Left ventricle myocardium inferior (tissue), 1 donor: ENCODE measurements at places on chromosomes 4 and X. TPM values are rescaled to one million over a fixed set of nuclear protein-coding genes. Genes with fewer than 3 reads are reported as not detected.
A peak's percentile ranks its signal among the peaks of the same experiment; 100 is the strongest.

- DNase-seq = no peak
- H3K4me1 ChIP-seq = no peaks in the 10 kb centered on the region
- H3K27me3 ChIP-seq = no peaks in the 10 kb centered on the region
- H3K36me3 ChIP-seq = no peaks in the 10 kb centered on the region
- H3K4me3 ChIP-seq = no peak overlapping the region
Observed at GRCh38 chrX:99172958-99173357, 1237.1 kb downstream of the PCDH19 start.

DNA sequence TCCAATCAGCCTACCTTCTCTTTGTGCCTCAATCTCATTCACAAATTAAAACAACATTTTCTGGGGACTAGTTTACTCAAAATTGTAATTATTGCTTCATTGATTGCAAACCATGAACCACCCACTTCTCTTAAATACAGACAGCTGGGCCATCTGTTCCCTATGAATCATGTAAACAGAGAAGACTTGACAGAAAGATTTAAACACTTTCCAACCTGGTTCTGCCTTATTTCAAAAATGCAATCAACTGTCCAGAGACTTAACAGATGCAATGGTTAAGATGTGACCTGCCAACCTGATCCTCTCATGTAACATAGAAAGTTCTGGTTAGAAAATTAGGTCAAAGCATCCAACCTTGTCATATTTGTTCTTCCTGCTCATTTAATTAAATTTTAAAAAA lies 20.8 kb upstream of the SERTM2 start:
- no peaks in the 10 kb centered on the region for H3K27me3 ChIP-seq
- DNase-seq = no peak
- no peak overlapping the region for H3K27ac ChIP-seq
- no peaks in the 10 kb centered on the region for H3K4me1 ChIP-seq
- no peak overlapping the region for H3K4me3 ChIP-seq

GRCh38 chr4:105088110-105088879 lies 58.4 kb upstream of the TET2 start:
- H3K36me3 ChIP-seq = no peaks in the 10 kb centered on the region
- no peaks in the 10 kb centered on the region for H3K27me3 ChIP-seq
- DNase-seq = no peak
- H3K27ac ChIP-seq = peak overlapping the region; percentile 13
- peaks cover 15% of the 10 kb centered on the region for H3K4me1 ChIP-seq

DNA sequence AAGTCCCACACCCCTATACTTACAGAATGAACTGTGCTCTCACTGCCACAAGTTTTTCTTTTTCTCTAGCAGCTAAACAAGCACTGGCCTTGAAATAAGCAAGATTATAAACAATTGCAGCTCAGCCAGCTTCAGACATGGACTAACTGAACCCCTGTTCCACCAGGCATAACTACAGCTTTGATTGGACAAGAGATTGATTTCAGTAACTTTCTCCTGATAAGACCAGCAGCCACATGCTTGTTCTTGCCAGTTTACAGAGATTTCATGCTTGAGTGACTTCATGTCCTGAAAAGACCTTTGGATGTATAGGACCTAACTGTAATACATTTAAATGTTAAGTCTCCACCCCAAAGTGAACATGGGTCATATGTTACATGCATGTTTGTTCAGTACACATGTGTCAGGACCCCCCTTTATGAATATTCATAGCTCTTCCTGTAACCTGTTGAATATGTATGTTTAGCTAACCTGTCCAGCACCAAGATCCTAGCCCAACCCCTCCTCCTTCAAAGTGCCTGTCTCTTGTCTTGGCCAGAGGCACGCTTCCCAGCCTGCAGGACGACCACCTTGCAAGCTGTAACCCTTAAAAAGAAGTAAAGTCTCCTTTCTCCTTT lies 27.9 kb downstream of the ZNF275 start:
- no peaks in the 10 kb centered on the region for H3K36me3 ChIP-seq
- H3K27me3 ChIP-seq = no peaks in the 10 kb centered on the region
- no peaks in the 10 kb centered on the region for H3K4me1 ChIP-seq
- no peak overlapping the region for H3K4me3 ChIP-seq

- H3K4me1 ChIP-seq = no peaks in the 10 kb centered on the region
- H3K27me3 ChIP-seq = no peaks in the 10 kb centered on the region
- no peak overlapping the region for H3K4me3 ChIP-seq
Observed at GRCh38 chr4:35364321-35364870, 879.9 kb downstream of the ARAP2 start.

DNA sequence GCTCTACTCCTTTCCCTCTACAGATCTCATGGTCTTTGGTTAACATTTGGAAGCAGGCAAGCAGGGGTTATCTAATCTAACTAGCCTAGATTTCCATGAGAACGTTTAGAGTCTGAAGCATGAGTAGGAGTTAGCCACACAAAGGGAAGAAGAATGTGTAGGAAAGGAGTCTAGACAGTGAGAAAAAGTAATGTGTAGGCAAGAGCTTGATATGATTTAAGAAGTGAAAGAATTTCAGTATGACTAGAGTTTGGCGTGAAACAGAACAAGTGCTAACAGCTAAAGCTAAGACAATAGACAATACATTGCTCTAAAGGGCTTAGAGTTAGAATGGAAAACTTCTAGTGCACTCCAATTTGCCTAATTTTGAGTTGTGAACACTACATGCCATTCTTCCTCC lies 10.8 kb downstream of the CXCL8 start:
- no peaks in the 10 kb centered on the region for H3K36me3 ChIP-seq
- H3K27me3 ChIP-seq = no peaks in the 10 kb centered on the region
- no peak for DNase-seq
- H3K27ac ChIP-seq = no peak overlapping the region
- no peak overlapping the region for H3K4me3 ChIP-seq

- no peaks in the 10 kb centered on the region for H3K27me3 ChIP-seq
- no peak overlapping the region for H3K27ac ChIP-seq
Observed at GRCh38 chrX:41600291-41600690, 88.5 kb upstream of the GPR34 start.

DNA sequence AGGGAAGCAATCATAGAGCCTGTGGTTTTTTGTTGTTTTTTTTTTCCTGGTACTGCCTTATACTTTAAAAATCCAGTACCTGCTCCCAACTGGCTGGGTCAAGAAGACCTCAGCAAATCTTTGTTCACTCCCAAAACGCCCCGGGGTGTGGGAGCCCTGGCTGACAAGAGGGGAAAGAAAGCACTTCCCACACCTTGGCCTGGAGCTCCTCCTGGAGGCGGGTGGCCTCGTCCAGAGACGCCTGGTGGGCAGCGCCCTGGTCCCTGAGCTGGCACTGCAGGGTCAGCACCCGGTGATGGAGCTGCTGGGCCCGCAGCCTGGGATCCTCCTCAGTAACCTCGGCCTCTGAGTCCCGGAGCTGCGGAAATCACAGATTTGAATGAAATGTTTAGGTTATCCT lies 38.2 kb downstream of the C4orf50 start:
- no peak overlapping the region for H3K4me3 ChIP-seq
- no peaks in the 10 kb centered on the region for H3K36me3 ChIP-seq
- H3K4me1 ChIP-seq = no peaks in the 10 kb centered on the region
- H3K27ac ChIP-seq = no peak overlapping the region
- H3K27me3 ChIP-seq = peaks cover 90% of the 10 kb centered on the region
- DNase-seq = no peak

- H3K27ac ChIP-seq = no peak overlapping the region
- H3K4me1 ChIP-seq = no peaks in the 10 kb centered on the region
- H3K27me3 ChIP-seq = no peaks in the 10 kb centered on the region
- H3K4me3 ChIP-seq = no peak overlapping the region
- DNase-seq = no peak
Observed at GRCh38 chr4:36269101-36269500, 12.3 kb upstream of the DTHD1 start.

DNA sequence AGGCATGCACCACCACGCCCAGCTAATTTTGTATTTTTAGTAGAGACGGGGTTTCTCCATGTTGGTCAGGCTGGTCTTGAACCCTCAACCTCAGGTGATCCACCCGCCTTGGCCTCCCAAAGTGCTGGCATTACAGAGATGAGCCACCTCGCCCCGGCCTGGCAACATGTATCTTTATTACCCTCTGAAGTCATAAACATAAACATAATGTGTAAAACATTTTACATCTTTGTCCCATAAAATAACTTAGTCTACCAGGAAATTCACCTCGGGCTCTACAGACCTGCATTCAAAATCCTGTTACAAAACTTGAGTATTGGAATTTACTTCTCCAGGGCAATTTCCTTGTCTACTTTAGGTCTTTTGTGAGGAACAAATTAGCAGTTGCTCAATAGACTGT lies 68.1 kb upstream of the DUSP21 start:
- no peaks in the 10 kb centered on the region for H3K4me1 ChIP-seq
- H3K36me3 ChIP-seq = no peaks in the 10 kb centered on the region
- no peaks in the 10 kb centered on the region for H3K27me3 ChIP-seq
- H3K4me3 ChIP-seq = no peak overlapping the region
- DNase-seq = no peak

DNA sequence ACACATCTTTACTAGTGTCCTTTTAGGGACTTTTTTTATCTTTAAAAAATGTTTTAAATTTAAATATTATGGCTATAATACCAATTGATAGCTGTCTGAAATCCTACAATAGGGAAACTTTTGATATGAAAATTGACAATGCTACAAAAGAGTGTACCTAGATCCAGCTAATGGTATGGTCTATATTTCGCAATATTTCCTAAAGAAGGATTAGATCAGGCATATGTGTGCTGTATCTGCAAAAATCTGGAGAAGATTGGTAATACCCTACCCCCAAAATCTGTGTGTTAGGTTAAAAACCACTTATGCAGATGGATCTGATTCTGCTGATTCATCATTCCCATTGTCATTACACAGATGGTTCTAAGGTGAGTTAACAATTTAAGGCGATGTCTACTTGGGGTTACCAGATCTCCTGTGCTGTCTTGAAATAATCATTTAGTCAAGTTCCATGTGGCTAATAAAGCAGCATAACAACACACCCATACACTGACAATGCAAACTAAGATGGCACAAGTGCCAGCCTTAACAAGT lies 137.1 kb downstream of the GASK1B start:
- H3K27me3 ChIP-seq = no peaks in the 10 kb centered on the region
- no peak overlapping the region for H3K4me3 ChIP-seq
- no peak for DNase-seq
- H3K4me1 ChIP-seq = peaks cover 17% of the 10 kb centered on the region
- H3K27ac ChIP-seq = no peak overlapping the region
- no peaks in the 10 kb centered on the region for H3K36me3 ChIP-seq

- no peak for DNase-seq
- no peaks in the 10 kb centered on the region for H3K27me3 ChIP-seq
- no peaks in the 10 kb centered on the region for H3K36me3 ChIP-seq
- no peak overlapping the region for H3K4me3 ChIP-seq
- H3K4me1 ChIP-seq = no peaks in the 10 kb centered on the region
Observed at GRCh38 chrX:132940727-132941327, 17.6 kb downstream of the HS6ST2 start.

DNA sequence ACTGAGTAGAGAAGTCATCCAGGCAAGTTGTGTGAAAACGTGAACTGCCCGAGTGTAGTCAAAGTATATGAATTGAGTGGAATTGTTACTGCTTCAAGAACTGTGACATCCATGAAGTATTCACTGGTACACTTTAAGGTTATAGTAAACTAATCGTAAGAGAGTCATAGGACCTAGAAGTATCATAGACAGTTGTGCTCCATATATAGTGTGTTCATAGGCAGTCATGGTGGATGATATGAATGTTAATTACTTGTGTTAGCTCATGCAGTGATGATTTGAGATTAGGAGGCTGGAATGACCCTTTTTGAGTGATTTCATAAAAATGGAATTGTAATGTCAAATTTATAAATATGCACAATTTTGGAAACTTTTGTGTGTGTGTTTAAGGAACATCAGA lies 81.3 kb upstream of the TLR2 start:
- no peak for DNase-seq
- no peaks in the 10 kb centered on the region for H3K27me3 ChIP-seq
- no peak overlapping the region for H3K27ac ChIP-seq
- H3K36me3 ChIP-seq = peaks cover 84% of the 10 kb centered on the region
- peaks cover 12% of the 10 kb centered on the region for H3K4me1 ChIP-seq

GRCh38 chr4:113682730-113683537 lies 78.6 kb downstream of the CAMK2D start:
- H3K4me3 ChIP-seq = no peak overlapping the region
- no peaks in the 10 kb centered on the region for H3K36me3 ChIP-seq
- peak overlapping the region; percentile 83 for H3K27ac ChIP-seq
- H3K27me3 ChIP-seq = no peaks in the 10 kb centered on the region

DNA sequence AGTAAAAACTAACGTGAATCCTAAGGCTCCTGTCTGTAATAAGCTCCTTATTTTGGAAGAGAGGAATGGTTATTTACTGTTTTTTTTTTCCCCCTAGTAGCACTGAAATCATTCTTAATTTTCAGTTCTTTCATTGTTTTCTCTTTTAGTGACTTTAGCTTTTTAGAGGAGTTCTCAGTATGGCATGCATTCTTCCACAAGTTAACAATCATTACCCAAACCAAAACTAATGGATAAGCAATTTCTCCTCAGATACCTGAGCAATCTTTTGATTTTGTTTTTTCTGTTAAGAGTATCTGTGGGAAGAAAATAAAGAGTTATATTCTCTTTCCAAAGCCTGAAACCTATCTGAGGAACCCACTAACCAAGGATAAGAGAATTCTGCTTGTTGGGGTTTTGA lies 16.7 kb upstream of the PPA2 start:
- no peaks in the 10 kb centered on the region for H3K27me3 ChIP-seq
- H3K4me3 ChIP-seq = no peak overlapping the region
- no peaks in the 10 kb centered on the region for H3K4me1 ChIP-seq

The KDR gene
- 23.4 TPM for total RNA-seq

- H3K27me3 ChIP-seq = no peaks in the 10 kb centered on the region
- DNase-seq = no peak
- H3K27ac ChIP-seq = peak overlapping the region; percentile 97
- H3K36me3 ChIP-seq = no peaks in the 10 kb centered on the region
Observed at GRCh38 chr4:145618210-145618931, 814 bp upstream of the MMAA start.

DNA sequence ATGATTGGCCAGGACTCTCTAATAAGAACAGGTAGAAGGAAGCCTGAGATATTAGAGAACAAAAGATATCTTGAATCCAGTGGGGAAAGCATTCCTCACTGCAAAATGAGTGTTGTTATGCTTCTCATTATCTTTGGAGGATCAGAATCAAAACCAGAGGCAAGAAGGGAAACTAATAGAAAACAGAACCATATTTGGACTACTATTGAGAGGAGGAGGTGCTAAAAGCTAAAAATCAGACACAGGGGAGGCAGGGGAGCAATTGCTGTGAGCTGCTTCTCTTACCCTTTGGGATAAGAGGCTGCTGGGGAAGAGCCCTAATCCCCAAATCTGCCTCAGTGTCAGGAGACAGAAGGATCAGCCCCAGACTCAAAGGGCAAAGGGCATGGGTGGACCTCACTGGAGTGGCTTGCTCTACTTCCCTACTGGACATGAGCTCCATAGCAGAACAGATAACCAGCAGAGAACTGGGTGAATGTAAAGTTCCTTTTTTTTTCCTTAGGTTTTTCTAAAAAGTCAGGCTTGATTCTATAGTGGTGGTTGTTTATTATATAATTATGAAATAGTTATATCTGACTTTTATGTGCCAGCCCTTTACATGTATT lies 60.1 kb downstream of the SEPTIN11 start:
- peaks cover 26% of the 10 kb centered on the region for H3K27me3 ChIP-seq
- H3K4me3 ChIP-seq = no peak overlapping the region
- peaks cover 53% of the 10 kb centered on the region for H3K4me1 ChIP-seq
- no peak for DNase-seq
- peaks cover 14% of the 10 kb centered on the region for H3K36me3 ChIP-seq
- no peak overlapping the region for H3K27ac ChIP-seq

The WNK3 gene
- 0.88 TPM for total RNA-seq

The SPP1 gene
- total RNA-seq = 3.7 TPM

The XK gene
- 11.0 TPM for total RNA-seq
